Sigmoid colon (tissue), 7 donors: ENCODE measurements at places on chromosomes 12 and 14. TPM values are rescaled to one million over a fixed set of nuclear protein-coding genes. Genes with fewer than 3 reads are reported as not detected.

The EIF2B1 gene
- polyA plus RNA-seq: 23.1 TPM

The MGP gene
- polyA plus RNA-seq: 179 TPM

The PTHLH gene
- polyA plus RNA-seq: 0.55 TPM

The ACSM4 gene
- polyA plus RNA-seq: not detected

The GNPNAT1 gene
- 27.8 TPM for polyA plus RNA-seq

The PIWIL1 gene
- not detected for polyA plus RNA-seq

The SLC25A47 gene
- not detected for polyA plus RNA-seq

The OR4K15 gene
- polyA plus RNA-seq: not detected

The TMTC1 gene
- 3.6 TPM for polyA plus RNA-seq

The TMEM119 gene
- 2.4 TPM for polyA plus RNA-seq

The ZNF891 gene
- 0.23 TPM for polyA plus RNA-seq

The ALX1 gene
- not detected for polyA plus RNA-seq

The KRT71 gene
- not detected for polyA plus RNA-seq

The POLE2 gene
- polyA plus RNA-seq: 5.5 TPM

The PLEKHG7 gene
- polyA plus RNA-seq: 0.71 TPM

The C1R gene
- 54.1 TPM for polyA plus RNA-seq

The CCDC177 gene
- not detected for polyA plus RNA-seq

The CABP1 gene
- 1.6 TPM for polyA plus RNA-seq

The TSPAN8 gene
- polyA plus RNA-seq: 808 TPM

The GYS2 gene
- polyA plus RNA-seq: not detected

The DDX54 gene
- polyA plus RNA-seq: 19.2 TPM

The ALDH6A1 gene
- polyA plus RNA-seq: 10.9 TPM

The GTF2A1 gene
- polyA plus RNA-seq: 8.1 TPM

The RIMBP2 gene
- 1.7 TPM for polyA plus RNA-seq
